ENCODE measurements at places on chromosomes 12 and 14.

GRCh38 chr12:34345801-34346200, 323.5 kb downstream of the ALG10 start:
- DNase-seq, result no peak

DNA sequence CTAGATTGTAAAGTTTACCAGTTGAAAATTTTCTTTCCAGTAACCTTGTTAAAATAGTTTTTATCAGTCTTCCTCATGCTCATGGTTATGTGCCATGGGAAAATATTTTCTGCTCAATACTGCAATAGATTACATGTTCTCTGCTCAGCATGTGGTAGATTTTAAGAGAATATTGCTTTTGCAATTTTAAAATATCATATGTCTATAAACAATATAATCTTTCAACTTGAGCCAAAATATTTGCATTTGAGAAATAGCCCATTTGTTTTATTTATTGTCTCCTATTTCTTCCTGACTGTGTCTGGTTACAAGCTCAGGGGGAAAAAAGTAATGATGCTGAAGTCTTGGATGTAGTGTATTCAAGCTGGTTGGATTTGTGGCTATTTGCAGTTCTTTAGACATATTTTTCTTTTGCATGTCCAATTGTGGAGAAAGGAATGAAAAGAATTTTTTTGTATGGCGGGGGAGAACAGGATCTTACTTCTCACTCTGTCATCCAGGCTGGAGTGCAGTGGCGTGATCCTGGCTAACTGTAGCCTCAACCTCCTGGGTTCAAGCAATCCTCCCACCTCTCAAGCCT, 342.6 kb upstream of the NAV3 start:
- DNase-seq, result no peak

- no peak for DNase-seq
These were observed 2.8 kb upstream of the FRS2 start for GRCh38 chr12:69467366-69467765.

DNA sequence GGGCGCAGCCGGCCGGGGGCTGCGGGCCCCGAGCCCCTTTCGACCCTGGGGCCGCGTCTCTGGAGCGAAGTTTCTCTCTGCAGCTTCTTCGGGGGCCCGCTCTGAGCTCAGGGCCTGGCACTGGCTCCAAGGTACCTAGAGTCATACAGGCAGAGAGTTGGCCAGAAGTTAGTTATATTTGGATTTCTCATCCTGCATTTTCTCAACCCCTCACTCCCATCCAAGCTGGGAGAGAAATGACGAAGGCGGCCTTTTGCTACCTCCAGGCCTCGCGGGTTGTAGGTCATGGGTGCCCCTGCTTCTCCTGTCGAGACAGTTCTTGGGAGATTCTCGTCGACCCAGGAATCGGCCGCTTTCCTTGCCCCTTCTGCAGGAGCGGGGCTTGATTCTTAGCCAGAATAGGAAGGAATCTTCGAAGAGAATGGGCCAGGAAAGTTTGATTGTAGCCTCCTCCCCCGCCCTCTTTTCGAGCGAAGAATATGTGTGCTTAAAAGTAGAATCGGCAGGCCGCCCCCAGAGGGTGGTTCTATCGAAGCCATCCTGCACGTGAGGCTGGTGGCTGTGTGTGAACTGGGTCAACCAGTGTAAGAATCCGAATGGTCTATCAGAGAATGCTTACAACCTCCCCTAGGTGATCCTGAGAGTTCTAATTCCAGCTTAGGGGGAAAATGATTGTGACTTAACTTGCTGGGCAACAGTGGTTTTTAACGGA, 785 bp downstream of the MLEC start:
- peak; percentile 49 for DNase-seq

GRCh38 chr12:124165695-124166094, 129.2 kb upstream of the RFLNA start:
- DNase-seq, result no peak

DNA sequence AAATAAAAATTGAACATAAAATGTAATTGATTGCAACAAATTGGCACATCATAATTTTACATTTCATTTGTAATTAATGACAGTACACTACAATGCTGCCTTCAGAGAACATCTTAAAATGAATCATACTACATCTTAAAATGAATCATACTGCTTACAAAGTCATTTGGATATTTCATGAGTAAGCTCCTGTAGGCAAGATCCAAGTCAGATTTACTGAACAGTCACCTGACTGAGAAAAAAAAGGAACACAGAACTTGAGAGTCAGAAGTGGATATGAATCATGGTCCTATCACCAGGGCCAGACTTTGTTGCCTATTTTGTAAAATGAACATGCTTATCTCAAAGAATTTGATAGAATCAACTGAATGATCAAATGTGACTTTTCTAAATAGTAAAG, 32.7 kb upstream of the FBLN5 start:
- peak; percentile 92 for DNase-seq

- DNase-seq, result no peak
These were observed 16.0 kb upstream of the PPP1R1A start for GRCh38 chr12:54604436-54604835.

- peak; percentile 87 for DNase-seq
These were observed 1.7 kb downstream of the BTG1 start for GRCh38 chr12:92143686-92144630.

GRCh38 chr12:67085699-67086098, 183.5 kb upstream of the CAND1 start:
- no peak for DNase-seq

DNA sequence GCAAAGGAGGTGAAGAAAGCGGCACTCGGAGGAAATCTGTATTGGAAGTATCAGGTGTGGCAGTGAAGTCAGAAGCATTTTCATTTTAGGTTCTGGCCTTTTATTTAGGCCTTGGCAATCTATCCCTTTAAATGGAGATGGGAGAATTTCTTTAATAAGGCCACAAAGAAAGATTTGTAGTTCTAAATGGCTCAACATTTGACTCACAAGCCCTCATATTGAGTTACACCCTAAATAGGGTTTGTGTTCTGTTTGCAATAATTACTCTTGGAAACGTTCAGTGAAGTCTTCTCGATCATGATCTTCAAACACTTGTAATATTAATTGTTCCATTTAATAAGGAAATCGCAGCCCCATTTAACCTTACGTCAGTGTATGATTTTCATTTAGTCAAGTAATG, 25.3 kb upstream of the TMEM260 start:
- DNase-seq, result no peak

DNA sequence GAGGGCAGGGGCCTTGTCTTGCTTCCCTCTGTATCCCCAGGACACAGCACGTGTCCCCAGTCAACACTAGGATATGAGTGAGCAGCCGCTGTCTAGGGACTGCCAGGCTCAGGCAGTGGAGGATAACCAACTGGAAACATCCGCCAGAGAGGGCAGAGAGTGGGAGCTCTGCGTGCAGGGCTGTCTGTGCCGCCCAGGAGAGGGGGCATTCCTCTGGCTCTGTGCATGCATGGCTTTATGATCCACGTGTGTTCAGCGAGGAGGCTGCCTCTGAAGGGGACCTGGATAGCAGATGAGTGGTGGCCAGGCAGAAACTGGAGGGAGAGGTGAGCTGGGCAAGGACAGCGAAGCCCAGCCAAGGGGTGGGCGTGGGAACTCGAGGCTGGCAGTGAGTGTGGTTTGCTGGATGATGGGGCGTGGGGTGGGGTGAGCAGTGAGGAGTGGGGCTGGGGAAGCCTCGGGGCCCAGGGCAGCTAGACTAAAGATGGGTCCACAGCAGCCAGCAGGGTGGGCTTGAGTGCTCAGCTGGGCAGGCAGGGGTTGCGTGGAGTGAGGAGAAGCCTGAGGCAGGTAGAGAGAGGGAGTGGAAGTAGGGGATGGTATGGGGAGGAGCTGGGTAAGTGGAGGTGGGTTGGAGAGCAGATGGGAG, 72.9 kb downstream of the PRIMA1 start:
- no peak for DNase-seq

Measured in activated CD4-positive, alpha-beta T cell treated with anti-CD3 and anti-CD28 coated beads, Interleukin-10, Interleukin-2, amounts not matched to agents 100 ng/mL and 50 ng/mL, durations not matched to agents 16 hours and 8 hours (primary cell).